ENCODE measurements at places on chromosomes 13 and 19. TPM values are rescaled to one million over a fixed set of nuclear protein-coding genes. Genes with fewer than 3 reads are reported as not detected.

DNA sequence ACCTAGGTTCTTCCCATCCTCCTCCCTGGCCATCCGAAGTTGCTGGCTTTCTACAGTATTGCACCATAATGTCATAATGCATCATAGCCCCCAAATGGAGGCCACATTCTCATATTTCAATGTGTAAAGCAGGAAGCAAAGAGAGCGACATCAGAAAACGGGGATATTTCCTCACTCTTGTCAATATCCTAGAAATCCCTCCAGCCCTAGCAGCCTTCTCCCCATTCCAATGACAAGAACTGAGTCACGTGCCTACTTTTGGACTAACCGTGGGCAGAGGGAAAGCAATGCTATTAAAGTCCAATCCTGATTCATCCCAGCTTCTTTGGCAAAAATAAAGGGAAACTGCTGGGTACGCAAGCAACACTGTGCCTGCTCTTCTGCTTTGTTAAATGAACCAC, 4.3 kb upstream of the RAP2A start:
- DNase-seq, result no peak

DNA sequence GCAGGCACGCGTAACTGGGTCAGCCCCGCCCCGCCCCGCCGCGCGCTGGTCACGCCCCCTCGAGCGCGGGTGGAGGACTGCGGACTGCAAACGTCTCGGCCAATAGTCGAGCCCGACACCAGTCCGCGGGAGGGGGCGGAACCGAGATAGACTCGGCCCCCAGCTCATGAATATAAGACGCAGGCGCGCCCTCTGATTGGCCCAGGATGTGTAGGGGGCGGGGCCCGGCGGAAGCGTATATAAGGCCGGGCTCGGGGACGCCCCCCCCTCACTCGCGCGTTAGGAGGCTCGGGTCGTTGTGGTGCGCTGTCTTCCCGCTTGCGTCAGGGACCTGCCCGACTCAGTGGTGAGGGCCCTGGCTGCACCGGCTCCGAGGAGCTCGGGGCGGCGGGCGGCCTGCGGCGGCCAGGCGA, at the start of gene CIRBP:
CIRBP (plus strand) TSS at position 268 of the 413 bp plus-strand sequence. CDS start 1,602 bp downstream, outside the sequence.
- peak; percentile 92 for DNase-seq

DNA sequence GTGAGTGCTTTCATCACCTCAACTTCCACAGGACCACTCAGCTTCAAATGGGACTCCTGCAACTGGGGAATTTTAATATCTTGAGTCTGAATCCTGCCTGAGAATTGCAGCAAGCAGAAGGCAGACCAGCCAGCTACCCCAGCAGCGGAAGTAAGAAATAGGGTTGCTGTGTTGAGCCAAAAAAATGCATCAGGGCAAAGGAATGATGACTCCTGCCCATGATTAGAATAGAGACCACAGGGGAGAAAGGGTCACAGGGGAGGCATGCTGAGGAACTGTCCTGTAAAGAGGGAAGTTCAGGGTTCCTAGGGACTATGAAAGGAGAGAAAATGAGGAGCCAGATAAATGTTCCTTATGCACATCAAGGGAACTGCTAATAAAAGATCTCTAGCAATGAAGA, 370.2 kb downstream of the KCTD12 start:
- DNase-seq, result no peak

GRCh38 chr19:43416951-43417623, 2.4 kb downstream of the TEX101 start:
- no peak for DNase-seq

Gene ZNF433
- total RNA-seq, result 3.2 TPM

- no peak for DNase-seq
Observed at GRCh38 chr13:32041429-32041828, 9.9 kb downstream of the FRY start.

GRCh38 chr19:46420056-46420455, 6.7 kb upstream of the CCDC8 start:
- no peak for DNase-seq

Gene MEIOSIN
- not detected for total RNA-seq

- no peak for DNase-seq
Observed at GRCh38 chr19:28715157-28715556, 497.8 kb downstream of the UQCRFS1 start.

DNA sequence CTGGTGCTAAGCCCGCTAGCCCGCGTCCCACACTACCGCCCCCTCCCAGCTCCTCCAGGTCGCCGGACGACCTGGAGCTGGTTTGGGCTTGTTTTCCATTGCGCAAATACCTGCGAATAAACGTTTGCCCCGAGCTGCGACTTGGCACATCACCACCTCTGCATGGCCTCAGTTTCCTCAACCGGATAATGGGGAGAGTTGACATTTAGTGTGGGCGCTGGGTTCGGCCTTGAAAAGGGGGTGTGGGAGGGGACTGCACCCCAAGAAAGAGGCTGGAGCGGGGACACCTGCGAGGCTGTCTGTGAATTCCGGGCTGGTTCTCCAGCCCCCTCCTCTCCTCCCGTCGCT, 11.0 kb upstream of the JUND start:
- DNase-seq, result no peak
